T-helper 17 cell (primary cell): ENCODE measurements at places on chromosomes 3 and 15.

DNA sequence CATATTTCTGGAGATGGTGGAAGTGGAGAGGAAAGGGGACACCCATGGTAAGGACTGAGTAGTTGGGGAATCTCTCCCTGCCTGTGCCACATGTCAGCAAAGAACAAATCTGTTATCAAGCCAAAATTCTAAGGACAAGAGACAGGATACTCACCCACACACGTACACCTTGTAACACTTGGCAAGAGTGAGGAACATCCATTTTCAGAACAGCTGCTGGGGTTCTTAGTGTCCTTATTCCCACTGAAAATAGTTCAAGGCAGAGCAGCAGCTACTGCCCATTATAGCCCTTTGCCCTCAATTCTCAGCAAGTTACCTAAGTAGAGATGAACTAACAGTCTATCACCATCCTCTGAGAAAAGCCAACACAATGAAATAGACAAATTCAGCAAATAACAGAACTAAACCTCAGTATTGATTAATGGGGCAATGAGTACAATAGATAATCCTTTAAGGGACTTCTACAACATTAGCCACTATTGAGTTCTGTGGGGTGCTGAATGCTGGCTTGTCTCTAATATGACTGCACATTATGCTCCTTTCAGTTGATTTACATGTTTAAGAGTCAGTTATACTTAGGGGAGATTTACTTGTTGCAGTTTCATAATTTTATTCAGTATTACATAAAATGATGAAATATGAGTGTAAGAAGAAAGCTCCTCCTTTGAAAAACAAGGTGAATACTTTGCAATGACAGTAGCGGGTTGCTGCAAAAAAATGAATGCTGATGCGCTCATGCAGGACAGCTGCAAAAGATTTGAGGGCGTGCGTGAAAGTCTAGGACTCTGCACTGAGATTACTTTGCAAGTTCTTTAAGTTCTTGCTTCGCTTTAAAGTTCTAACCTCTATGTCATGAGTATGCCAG is 22.4 kb downstream of the SENP5 start:
- DNase-seq: no peak

- DNase-seq: no peak
Observed at GRCh38 chr15:57297163-57297593, 79.1 kb upstream of the CGNL1 start.

DNA sequence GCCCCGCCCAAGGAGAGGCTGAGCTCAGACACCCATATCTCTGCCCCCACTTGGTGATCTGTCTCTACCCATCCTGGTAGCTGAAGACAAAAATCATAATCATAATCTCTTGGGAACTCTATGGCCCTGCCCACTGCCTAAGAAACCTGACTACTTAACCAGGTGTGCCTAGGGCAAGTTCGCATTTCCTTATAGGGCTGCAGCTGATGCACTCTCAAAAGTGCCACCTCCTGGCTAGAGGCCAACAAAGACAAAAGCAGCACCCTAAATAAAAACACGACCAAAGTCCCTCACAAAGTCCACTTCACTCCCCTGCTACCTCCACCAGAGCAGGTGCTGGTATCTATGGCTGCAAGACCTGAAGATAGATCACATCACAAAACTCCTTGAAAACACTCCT is 250.4 kb upstream of the SLITRK3 start:
- no peak for DNase-seq

DNA sequence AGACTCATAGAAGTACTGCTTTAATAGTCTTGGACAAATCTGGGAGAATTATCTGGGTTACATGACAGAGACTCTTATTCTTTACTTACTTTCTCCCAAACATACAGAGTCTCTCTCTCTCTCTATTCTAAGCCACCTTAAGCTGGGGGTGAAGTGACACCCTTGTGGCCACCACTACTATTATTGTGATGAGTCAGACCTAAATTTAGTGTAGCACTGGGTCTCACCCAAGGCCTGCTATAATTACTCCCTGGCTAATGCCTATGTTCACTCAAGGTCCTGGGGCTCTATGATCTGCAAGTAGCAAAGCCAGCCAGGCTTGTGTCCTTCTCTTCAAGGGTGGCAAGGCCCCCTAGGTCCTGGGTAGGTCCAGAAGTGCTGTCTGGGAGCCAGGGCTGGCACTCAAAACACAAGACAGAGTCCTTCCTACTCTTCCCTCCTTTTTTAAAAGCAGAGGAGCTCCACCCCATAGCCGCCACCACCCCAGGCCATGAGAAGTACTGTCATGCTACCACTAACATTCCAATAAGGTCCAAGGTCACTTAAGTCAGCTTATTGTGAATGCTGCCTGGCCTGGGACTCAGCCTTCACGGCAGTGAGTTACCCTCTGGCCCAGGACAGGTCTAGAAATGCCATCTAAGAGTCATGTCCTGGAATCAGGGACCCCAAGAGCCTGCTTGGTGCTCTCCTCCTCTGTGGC is 183.6 kb downstream of the POLQ start:
- DNase-seq: no peak

DNA sequence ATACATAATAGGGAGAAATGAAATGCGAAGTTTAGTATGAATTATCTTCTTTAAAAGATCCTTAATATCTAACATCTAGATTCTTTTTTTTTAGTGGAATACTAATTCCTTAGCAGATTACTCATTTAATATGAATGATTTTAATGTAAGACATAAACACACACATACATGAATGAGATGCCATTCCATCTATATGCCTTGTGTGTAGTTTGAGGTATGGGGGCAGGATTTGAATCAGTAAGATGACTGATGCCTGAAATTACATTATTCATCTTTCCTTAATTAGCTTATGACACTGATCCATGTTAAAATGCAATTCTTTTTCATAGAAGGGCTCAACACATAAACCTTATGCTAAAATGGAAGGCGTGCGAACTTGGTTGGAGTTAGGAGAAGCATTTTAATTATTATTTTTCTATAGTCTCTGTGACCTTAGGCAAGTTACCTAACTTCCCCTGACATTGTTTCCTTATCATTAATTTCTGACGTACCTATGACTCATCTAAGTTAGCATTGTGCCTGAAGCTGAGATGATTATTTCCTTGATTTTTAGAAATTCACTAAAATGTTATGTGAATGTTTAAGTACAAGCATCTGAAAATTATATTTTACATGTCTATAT is 10.8 kb upstream of the BNIP2 start:
- DNase-seq: no peak

GRCh38 chr3:189789432-189789831 is 158.2 kb downstream of the TP63 start:
- no peak for DNase-seq

DNA sequence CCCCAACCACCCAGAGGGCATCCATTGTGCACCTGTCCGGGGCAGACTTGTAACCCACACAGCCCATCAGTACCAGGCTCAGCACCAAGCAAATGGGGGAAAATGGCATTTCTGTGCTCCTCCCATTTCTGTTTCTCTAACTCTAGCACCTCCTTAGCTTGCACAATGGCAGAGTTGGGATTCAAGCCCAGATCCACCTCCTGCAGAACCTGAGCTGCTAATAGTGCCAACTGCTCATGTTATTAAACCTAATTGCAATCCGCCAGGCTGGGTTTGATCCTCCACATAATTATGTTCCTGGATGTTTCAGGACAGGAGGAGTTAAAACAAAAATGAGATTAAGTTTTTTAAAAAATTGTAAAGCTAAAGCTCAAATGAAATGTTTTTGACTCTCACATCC is 235.0 kb downstream of the OCA2 start:
- no peak for DNase-seq

GRCh38 chr15:84570164-84570735 is 30.6 kb upstream of the ZSCAN2 start:
- peak; percentile 47 for DNase-seq

DNA sequence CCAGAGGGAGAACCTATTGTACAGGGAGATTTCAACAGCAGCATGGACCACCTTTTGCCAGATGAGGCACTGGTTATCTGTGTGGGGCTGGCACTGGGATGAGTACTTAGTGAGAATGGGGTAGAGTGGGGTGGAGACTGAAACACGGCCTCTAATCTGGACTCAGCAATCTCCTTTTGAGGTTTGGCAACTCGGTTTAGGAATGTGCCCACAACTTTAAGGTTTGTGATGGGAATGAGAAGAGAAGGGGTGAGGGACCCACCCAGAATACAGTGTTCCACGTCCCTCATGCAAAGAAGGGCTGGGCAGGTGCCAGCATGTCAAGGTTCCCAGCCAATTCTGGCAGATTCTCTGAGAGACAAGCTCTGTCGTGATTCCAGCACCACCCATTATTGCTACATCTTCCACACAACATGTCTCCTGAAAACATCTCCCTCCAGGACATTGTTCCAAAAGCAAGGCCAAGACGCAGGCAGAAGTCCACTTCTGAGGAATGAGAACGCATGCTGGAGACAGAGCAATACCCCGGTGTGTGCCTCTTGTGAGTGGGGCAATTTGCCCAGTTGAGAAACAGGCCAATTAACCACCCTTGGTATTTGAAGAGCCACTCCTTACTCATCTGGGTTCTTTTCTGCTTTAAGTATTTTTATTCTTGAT is 37.5 kb upstream of the CCR4 start:
- no peak for DNase-seq

GRCh38 chr15:41022487-41023090 is 69.3 kb downstream of the CHAC1 start:
- no peak for DNase-seq

GRCh38 chr15:100334456-100334855 is 7.3 kb downstream of the ADAMTS17 start:
- DNase-seq: no peak
